Bronchial epithelial cell (primary cell): ENCODE measurements at places on chromosomes 7 and 10.

DNA sequence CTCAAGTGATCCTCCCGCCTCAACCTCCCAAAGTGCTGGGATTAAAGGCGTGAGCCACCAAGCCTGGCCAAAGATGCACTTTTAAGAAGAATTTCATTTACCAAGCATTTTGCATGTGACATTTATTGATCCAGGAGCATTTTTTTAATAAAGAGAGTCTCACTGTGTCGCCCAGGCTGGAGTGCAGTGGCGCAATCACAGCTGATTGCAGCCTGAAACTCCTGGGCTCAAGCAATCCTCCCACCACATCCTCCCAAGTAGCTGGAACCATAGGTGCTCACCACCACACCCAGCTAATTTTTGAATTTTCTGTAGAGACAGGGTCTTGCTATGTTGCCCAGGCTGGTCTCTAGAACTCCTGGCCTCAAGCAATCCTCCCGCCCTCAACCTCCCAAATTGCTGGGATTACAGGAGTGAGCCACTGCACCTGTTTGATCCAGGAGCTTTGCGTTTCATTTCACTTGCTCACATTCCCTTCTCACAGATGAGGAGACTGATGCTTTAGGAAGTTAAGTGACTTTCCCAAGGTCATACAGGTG is 4.4 kb upstream of the TBL2 start:
- DNase-seq = no peak

GRCh38 chr7:117005449-117005848 is 52.1 kb downstream of the ST7 start:
- DNase-seq = no peak

- DNase-seq = no peak
Measured at GRCh38 chr10:15660990-15661389, 58.7 kb downstream of the ITGA8 start.

DNA sequence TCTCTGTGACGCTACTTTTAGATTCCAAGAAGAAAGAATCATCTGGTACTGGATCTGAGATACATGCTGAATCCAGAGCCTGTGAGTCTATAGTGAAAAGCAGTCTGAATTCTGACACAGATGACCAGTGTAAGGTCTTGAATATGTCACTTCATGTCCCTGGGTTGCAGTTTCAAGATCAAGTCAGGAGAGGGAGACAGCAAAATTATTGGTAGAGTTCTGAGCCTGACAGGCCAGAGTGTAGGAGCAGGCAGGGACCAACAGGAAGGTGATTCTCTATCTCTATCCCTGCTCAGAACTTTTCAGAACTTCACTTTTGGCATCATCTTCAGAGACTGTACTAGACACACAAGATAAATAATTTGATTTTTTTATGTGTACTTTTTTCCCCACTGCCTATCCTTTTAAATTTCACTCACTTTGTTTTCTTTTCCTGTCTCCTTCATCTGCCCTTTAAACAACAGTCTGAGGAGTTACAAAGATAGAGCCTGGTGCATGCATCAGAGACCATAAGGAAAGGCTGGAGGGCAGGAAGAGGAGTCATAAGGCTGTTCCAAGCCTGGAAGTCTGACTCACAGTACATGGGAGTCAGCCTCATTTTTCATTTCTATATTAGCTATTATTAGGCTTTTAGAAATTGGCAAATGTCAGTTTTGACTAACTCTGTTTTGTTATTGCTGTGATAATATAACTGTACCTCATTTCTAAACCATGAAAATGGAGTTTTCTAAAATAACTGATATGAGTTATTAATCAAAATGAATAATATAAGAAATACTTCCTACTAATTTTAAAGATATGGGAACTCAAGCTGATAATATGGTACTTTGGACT is 120.2 kb upstream of the TMEM229A start:
- DNase-seq = peak; percentile 77

DNA sequence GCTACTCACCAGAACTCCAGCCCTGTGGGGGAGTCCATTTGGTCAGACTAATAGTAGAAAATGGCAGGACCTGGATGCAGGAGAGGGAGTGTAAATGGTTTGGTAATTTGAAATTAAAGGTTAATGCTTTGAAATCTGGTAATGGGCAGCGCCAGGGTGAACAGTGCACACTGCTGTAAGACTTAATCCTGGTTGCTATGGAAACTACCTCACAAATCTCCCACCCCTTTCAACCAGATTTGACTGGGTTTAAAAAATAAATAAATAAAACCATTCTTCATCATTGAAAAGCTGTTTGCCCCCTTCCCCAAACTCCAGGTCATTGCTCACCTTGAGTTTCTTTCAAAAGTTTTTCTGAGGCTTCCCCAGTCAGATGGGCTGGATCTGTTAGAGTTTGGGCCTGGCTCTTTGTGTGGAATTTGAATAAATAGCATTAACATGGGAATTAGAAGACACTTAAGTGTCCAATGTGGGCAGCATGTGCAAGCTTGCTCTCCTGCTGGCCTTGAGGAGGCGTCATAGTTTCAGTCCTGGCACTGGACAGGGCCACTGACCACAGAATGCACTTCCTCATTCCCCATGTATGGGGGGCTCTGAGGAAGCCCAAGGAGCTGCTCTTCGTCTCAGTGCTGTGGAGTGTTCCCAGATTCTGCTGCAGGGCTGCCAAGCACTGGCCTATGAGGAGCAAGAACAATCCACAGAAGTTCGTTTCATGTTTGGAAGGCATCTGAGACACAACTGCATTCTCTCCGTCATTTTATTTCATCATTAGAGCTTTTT is 90.7 kb downstream of the LRRC4 start:
- DNase-seq = no peak

GRCh38 chr10:126212738-126213137 is 175.5 kb downstream of the ADAM12 start:
- peak; percentile 13 for DNase-seq
